Activated CD4-positive, alpha-beta T cell treated with anti-CD3 and anti-CD28 coated beads, Interleukin-2, amount 50 U/mL, for 4 hours (primary cell): ENCODE measurements at places on chromosomes 1 and 21.
A peak's percentile ranks its signal among the peaks of the same experiment; 100 is the strongest.

DNA sequence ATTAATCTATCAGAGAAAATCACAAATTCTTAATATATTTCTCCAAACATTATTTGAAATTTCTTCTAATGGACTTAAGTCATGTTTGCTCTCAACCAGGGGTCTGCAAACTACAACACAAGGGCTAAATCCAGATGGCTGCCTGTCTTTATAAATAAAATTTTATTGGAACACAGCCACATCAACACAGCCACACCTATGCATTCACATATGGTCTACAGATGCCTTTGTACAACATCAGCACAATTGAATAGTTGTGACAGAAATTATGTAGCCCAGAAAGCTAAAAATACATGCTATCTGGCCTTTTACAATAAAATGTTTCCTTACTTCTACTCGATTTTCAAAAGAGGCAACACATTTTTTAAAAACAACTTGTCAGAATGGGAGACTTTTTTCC is 103.9 kb downstream of the DPYD start:
- DNase-seq, result no peak

DNA sequence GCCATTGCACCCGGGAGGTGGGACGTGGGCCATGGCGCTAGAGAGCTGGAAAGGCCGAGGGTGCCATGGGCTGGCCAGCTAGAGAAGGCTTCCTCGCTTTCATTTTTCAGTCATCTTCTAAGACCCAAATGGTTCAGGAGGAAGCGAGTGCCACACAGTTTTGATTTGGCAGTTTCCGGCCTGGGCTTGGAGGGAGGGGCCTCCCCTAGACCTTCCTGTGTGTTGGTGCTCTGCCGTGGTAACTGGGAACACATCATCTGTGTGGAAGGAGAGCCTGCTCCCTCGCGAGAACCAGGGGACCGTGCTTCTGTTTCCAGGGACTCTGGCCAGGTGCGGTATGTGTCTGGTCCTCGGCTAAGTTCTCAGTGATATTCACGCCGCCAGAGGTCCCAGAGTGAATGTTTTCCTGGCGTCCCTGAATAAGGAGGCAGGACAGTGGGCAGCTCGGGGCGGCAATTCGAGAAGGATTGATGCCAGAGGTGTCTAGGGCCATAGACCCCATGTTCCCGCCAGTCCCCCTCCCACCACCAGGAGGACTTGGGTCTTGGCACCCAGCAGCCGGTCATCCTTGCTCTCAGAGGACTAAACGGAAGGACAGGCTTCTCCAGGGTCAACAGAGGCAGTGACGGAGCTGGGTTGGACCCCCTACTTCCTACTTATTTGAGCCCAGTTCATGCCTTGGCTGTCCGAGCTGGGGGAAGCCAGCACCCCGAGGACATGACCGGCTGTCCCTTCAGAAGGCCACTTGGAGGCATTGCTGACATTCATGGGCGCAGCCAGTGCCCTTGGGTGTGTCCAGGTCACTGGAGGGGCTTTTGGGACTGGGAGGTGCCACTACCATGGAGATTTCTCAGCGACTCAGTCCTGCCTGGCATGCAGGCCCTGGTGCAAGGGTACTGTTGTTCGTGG is 2.7 kb upstream of the NPHP4 start:
- DNase-seq, result peak; percentile 51

DNA sequence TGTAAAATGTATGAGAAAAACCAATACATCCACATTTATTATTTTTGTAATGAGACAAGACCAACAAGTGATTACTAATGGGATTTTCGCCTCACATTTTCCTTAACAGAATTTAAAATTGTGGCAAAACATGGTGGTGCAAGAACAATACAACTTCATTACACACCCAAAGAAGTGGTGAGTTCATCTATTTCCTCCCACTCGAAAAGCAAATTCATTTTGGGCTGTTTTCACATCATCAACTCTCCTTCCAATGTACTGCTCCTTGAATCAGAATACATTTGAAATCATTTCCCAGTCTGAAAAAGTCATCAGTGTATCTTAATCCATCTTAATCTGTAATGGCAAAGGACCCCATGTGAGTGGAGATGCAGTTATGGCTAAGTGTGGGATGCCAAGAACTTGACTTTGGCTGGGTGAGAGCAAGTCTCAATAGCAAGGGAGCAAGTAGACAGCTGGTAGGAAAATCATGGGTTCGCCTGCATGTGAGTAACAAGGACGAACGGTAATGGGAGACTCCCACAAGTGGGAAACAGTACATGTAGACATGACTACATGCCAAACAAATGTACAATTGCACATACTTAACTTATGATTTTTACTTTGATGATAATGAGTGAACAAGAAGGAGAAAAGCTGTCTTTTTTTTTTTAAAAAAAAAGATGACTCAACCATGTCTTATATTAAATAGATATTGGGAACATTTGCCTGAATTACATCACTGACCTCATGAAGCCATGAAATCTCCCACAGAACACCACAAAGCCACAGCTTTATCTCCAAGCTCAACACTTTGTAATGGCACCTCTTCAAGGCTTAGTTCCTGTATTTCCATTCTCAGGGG is 46.0 kb downstream of the RUNX1 start:
- no peak for DNase-seq

DNA sequence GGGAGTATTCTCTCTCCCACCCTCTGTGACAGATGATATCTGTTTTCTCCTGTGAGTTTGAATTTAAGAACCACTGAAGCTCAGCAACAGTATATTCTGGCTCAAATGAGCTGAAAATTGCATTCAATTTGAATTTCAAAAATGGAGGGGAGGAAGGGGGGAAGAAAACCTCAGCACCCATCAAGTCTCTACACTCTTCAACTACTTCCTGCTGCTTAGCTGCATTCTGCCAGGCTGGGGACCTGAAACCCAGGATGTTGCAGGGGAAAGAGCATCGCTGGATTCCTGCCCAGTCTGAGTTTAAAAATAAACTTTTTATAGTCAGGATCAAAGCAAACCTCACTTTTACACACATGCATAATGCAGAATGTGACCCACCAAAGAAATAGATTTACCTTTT is 214.3 kb upstream of the ESRRG start:
- no peak for DNase-seq

DNA sequence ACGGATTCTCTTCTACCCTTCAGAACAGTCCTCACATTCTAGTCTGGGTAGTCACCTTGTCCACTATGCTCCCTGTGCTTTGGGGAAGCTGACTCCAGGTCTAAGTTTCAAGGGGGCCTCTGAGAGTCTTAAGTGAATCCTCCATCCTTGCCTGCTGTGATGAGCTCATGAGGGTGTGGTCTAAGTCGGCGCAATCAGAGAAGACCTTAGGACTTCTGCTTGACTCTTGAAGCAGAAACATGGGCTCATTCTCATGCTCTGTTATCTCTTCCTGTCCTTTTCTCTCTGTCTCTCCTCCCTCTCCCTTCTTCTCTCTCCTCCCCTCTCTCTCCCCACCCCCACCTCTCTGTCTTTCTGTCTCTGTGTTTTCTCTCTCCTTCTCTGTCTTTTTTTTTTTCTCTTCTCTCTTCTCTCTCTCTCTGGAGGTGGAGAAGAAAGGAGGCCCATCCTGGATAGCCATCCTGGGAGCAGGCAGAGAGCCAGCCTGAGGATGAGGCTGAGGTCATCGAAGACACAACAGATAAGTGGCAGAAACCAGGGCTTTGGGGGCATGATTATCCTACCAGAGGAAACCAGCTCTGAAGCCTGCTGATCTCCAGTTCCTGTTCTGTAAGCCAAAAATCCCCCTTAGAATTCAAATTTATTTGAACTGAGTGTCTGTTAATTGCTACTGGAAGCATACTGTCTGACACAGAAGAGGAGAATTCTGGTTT is 245.6 kb downstream of the SIPA1L2 start:
- DNase-seq, result no peak

- DNase-seq, result no peak
Measured at GRCh38 chr1:201371792-201372191, 5.7 kb downstream of the TNNT2 start.

GRCh38 chr1:41280202-41281032 is 38.3 kb upstream of the SCMH1 start:
- no peak for DNase-seq

DNA sequence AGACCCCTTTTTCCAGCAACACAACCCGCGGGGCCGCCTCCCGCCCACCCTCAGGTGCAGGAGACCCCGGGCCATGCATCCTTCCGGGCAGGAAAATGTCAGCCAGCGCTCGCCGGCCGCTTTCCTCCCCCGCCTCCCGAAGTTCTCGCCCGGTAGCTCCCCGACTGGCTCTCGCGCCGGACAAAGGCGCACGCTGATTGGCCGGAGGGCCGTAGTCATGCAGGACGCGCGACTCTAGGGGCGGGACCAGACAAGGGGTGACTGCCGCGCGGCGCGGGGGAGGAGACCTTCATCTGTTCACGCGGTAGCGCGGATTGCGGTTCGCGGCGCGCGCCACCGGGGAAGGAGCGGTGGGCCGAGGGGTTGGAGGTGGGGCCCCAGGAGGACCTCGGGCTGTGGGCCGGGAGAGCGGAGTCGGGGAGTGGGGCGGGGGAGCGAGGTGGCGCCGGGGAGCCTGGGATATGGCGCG is at the start of gene FLVCR1:
FLVCR1 (plus strand) TSS at position 284 of the 469 bp plus-strand sequence; CDS start at position 462, 178 bp downstream.
- DNase-seq, result peak; percentile 89

GRCh38 chr1:229280921-229281320 is 10.0 kb downstream of the RAB4A start:
- DNase-seq, result no peak

- no peak for DNase-seq
Measured at GRCh38 chr1:69073176-69073575, 494.5 kb upstream of the LRRC7 start.

- no peak for DNase-seq
Measured at GRCh38 chr21:46621457-46622182, 13.9 kb upstream of the PRMT2 start.

DNA sequence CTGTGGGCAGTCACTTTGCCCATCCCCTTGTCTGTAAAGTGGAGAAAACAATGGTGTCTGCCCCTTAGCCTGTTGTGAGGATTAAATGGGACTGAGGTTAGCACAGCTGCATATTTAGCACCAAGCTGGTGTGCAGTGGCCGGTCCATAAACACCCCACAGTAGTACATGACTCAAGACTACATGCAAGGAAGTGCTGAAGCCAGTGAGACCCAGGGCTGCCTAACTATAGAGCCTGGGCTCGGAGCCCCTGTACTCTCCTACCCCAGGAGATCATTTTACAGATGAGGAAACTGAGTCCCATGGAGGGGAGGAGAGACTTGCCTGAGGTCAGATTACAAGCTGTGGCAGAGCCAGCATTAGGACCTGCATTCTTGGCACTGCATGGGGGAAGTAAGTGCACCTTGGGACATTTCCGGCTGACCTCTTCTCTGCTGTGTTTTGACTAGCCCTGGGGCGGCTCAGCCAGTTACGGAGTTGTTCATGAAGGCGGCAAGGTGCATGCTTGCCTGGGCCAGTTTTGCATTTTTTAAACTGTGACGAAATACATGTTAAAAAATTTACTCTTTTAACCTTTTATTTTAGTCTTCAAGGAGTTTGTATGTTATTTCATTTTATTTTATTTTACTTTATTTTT is 3.2 kb downstream of the SERINC2 start:
- DNase-seq, result no peak

GRCh38 chr1:234665975-234666605 is 56.1 kb upstream of the IRF2BP2 start:
- no peak for DNase-seq

GRCh38 chr1:81700728-81701470 is 99.8 kb upstream of the ADGRL2 start:
- no peak for DNase-seq

DNA sequence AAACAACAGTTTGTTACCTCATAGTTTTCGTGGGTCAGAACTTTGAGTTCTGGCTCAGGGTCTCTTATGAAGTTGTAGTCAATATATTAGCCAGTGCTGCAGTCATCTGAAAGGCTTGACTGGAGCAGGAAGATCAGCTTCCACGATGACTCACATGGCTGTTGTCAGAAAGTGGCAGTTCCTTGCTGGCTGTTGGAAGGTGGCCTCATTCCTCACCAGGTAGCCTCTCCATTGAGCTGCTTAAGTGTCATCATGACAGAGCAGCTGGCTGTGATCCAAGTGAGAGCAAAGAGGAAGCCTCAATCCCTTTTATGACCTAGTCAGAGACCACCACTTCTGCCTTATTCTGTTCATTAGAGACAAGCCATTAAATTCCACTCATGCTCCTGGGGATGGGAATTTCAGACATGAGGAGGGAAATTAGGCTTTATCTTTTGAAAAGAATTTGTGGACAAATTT is 5.6 kb downstream of the OSBPL9 start:
- DNase-seq, result no peak

DNA sequence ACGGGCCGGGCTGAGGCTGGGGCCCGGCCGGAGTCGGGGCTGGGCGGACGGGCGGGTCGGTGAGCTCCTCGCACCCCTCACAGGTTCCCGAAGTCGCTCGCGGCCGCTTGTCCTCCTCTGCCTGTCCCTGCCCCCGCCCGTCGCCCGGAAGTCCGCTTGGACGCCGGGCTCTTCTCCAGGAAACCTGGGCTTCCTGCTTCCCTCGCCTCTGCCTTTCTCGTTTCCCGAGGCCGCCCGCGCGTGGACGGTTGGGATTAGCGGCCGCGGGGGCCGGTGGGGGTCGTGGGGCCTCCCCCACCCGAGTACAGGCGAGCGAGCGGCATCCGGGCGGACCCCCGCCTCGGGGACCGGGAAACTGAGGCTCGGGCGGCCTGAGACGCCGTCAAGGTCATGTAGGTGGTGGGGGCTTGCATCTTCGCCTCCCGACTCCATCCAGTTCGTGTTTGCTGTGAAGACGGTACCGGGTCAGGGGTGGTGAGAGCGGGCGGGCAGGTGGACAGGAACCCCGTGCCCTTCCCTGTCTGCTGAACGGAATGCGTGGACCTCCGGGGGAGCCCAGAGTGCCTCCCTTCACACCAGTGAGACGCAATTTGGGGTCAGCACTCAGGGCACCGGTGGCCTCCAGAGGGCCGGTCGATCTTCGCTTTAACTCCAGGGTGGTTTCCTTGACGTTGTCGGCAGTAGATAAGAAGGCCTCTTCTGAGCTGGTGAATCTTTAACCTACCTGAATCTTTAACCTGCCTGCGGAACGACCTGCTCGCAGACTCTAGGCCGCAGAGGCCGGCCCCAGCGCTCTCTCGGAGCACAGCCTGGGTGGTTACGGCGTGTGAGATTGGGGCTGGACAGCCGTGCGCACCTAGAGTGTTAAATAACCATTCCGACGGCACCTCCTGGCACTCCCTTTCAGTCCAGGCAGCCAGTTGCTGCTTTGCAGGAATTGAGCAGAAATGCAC is 686 bp downstream of the ARF1 start:
- DNase-seq, result no peak

DNA sequence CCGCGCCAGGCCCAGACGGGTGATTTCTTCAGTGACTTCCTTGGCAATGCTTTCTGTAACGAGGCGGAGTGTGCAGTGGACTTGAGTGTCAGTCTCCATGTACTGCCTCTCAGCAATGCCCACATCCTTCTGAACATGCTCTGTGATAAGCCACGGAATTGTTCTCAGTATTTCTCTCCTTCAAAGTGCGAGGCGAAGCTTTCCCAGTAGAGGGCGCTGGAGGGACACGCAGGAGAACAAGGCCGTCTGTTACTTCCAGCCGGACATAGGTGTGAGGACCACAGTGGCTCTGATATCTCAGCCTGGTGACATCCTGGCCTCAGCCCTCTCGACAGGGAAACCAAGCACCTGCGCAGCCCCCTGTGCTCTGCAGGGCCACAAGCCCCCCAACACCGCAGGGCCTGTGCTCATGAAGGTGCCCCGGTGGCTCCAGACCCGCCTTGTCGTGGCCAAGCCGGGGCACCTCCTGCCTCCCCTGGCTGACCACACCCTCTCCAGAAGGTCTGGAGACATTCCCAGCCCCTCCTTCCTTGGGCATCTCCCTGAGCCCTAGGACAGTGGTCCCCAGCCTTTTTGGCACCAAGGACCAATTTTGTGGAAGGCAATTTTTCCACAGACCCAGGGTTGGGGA is 46.1 kb upstream of the BACE2 start:
- DNase-seq, result peak; percentile 23
